Sigmoid colon (tissue), 7 donors: ENCODE measurements at places on chromosomes 11 and 22. TPM values are rescaled to one million over a fixed set of nuclear protein-coding genes. Genes with fewer than 3 reads are reported as not detected.

DNA sequence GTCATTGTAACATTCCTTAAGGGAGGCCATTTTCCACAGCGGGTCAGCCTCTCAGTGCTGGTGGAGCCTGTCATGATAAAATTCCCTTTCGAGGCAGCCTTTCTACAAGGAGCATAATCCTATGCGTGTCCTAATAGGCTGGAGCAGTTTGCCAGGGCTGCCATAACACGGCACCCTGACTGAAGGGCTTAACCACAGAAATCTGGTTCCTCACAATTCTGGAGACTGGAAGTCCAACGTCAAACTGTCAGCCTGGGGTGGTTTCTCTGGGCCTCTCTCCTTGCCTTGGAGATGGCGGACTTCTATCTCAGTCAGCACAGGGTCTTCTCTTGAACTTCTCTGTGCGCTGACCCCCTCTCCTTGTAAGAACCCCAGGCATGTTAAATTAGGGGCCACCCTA is 1.4 kb upstream of the RGL4 start:
- no peak overlapping the region for H3K27ac ChIP-seq
- no peaks in the 10 kb centered on the region for H3K27me3 ChIP-seq
- no peak for DNase-seq
- no peak overlapping the region for H3K4me3 ChIP-seq
- H3K36me3 ChIP-seq: no peaks in the 10 kb centered on the region

The OR52N5 gene
- not detected for total RNA-seq

GRCh38 chr22:19722178-19722981 is 959 bp upstream of the GP1BB start:
- H3K27ac ChIP-seq: no peak overlapping the region
- no peak overlapping the region for H3K4me3 ChIP-seq

DNA sequence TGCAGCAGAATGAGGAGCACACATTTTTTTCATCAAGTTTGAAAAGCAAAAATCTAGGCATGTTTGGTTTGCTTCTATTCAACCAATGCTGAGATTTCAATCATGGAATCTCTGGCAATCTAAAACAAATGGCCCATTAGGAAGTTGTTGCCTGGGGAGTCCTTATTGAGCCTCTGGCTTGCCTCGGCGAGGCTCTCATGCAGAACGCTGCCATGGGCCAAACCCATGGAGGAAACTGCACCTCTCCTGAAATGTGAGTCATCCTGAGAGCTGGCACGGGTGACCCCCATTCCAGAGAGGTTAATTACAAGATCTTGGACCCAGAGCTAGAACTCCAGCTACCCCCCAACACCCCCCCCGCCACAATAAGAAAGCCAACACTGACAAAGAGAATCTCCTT is 80.7 kb downstream of the MN1 start:
- no peak overlapping the region for H3K4me3 ChIP-seq
- DNase-seq: no peak
- H3K27me3 ChIP-seq: no peaks in the 10 kb centered on the region
- H3K27ac ChIP-seq: no peak overlapping the region
- H3K36me3 ChIP-seq: no peaks in the 10 kb centered on the region

GRCh38 chr22:42856179-42856864 is 751 bp downstream of the ARFGAP3 start:
- H3K36me3 ChIP-seq: no peaks in the 10 kb centered on the region
- H3K4me3 ChIP-seq: peak overlapping the region; percentile 71
- no peaks in the 10 kb centered on the region for H3K4me1 ChIP-seq
- DNase-seq: peak; percentile 82
- peak overlapping the region; percentile 97 for H3K27ac ChIP-seq
